Hematopoietic multipotent progenitor cell treated with erythropoietin and hydrocortisone succinate and interleukin-3 and kit ligand, for 4 days (in vitro differentiated cells): ENCODE measurements at places on chromosomes 12 and 14.

- no peak for DNase-seq
Observed at GRCh38 chr14:98908050-98908449, 363.9 kb downstream of the BCL11B start.

- no peak for DNase-seq
Observed at GRCh38 chr12:51890511-51891171, 2.7 kb downstream of the ANKRD33 start.

- DNase-seq, result peak; percentile 83
Observed at GRCh38 chr14:91418387-91419043, 895 bp upstream of the CCDC88C start.

DNA sequence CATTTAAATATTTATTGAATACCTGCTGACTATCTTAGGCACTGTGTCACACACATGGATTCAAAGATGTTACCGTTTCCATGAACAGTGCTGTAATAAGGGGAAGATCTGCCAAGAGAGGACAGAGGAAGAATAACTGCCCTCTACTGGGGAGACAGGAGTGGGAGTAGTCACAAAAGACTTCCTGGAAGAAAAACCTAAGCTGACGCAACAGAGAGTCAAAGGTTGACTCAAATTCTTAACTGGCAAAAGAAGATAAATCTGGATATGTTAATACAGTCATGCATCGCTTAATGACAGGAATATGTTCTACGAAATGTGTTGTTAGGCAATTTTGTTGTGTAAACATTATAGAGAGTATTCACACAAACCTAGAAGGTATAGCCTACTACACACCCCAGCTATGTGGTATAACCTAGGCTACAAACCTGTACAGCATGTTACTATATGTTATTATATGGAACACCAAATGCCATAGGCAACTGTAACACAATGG is 51.5 kb downstream of the DCAF5 start:
- DNase-seq, result peak; percentile 82

DNA sequence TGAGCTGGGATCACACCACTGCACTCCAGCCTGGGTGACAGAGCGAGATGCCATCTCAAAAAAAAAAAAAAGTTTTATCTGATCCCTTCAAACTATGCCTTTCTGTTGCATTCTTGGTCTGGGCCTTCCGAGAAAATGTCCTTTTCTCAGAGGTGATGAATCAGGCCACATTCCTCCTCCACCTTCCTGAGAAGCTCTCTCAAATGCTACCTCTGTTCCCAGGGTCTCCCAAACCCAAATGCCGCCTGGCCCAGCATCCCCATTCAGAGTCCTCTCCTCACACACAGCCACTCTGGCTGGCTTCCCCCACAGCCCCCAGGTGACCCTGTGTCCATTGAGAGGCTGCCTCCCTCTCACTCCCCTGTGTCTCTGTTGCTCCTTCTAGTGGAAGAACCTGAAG is 19.7 kb upstream of the TMED10 start:
- no peak for DNase-seq

GRCh38 chr14:85533023-85533860 is 3.3 kb downstream of the FLRT2 start:
- no peak for DNase-seq

GRCh38 chr12:28794211-28794610 is 354.9 kb upstream of the FAR2 start:
- no peak for DNase-seq

GRCh38 chr14:91511043-91511383 is 903 bp upstream of the PPP4R3A start:
- DNase-seq, result no peak

DNA sequence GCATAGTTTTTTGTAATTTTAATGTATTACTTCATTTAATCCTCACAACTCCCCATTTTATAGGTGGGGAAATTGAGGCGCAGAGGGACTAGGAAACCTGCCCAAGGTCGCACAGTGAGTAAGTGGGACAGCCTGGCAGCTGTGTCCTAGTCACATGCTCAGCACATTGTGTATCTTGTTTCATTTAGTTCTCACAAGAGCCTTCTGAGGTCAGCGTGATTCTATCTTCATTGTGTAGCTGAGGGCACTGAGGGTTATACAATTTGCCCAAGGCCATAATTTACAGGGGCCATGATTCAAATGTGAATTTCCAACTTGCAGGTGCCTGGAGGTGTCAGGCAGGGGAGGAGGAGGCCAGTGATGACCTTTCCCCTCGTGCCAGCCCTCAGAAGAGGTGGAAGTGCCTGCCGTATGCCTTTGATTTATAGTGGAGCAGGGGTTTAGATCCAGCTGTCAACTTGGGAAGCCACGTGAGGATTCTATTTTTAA is 30.3 kb upstream of the SMOC1 start:
- DNase-seq, result no peak

DNA sequence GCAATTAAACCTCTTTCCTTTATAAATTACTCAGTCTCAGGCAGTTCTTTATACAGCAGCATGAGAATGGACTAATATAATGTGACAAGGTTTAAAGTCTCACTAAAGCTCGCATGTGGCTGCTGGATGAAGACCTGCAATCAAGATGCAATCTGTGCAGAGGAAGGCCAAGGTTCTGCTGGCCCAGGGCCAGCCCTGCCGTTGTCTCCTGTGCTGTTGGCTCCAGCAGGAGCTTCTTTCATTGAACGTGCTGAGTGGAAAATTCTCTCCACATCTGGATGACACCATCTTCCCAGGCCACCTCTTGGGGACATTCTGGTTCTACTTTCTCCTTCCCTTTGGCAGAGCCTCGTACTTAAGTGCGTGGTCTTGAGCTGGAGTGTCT is 742.2 kb downstream of the VRK1 start:
- DNase-seq, result no peak

GRCh38 chr14:81435391-81436295 is 35.5 kb upstream of the STON2 start:
- peak; percentile 82 for DNase-seq

DNA sequence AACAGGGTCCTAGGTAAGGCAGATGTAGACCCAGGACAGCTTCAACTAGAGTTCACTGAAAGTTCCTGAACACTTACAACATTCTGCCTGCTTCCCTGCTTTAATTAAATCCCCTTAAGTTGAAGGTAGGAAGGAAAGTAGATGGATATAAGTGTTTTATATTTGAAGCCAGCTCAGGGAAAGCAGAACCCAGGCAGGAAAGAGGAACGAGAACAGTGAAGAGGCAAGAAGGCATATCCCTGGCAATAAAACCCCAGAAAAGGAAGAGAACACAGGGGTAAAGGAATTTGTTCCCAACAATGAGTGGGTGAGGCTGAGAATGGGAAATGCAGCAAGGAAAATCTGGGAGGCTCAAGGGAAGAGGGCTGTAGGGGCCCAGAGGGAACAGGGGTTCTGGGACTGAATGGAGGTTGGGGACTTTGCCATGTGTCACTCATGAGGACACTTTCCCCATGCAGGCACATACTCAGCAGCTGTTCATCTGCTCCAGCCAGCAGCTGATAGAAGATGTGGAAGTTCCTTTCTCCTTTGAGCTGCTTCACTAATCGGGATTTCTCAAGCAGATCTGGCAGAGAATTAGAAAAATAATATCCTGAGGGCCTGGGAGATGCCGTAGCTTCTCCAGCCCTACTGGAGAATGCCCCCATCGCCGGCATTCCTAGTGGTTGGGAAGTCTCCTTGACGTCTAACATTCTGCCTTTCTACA is 3.7 kb downstream of the MYO1A start:
- no peak for DNase-seq

DNA sequence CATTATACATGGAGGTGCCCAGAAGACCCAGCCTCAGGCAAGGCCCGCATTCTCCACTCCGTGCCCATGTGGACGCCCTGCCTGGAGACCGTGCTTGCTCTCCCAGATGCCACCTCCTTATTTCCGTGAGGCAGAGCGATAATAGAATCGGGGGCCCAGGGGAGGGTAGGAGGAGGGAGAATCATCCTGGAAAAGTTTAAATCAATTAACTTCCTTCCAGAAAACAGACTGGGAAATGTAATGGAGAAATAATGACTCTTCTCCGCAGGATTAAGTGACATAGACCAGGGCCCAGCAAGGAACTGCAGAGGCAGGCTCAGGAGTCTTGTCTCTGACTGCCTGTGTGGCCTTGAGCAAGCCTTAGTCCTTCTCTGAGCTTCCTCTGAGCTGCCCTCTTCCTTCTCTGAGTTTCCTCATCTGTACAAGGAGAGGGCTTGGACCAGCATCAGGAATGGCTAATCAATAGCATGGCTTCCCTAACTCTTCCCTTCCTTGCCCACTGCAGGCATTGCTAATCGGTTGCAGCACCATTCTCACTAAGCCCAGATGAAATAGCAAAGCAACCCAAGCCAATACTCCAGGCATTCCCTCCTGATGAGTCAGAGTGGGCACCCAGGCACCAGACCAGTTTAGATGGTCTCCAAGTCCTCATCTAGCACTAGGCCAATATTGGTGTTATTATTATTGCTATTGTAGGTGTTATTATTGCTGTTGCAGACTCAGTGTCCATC is 11.3 kb upstream of the FAM222A start:
- no peak for DNase-seq

DNA sequence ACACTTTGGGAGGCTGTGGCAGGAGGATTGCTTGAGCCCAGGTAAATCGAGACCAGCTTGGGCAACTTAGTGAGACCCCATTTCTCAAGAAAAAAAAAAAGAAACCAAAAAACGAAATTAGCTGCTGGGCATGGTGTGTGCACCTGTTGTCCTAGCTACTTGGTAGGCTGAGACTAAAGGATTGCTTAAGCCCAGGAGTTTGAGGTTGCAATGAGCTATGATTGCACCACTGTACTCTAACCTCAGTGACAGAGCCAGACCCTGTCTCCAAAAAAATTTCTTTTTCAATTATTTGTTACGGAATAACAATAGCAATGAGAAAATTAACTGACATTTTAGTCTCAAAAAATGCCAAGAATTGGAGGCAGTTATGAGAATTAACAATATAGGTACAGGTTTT is 128.0 kb downstream of the CCDC91 start:
- DNase-seq, result peak; percentile 12

- peak; percentile 71 for DNase-seq
Observed at GRCh38 chr14:95313707-95314106, 6.0 kb downstream of the CLMN start.

DNA sequence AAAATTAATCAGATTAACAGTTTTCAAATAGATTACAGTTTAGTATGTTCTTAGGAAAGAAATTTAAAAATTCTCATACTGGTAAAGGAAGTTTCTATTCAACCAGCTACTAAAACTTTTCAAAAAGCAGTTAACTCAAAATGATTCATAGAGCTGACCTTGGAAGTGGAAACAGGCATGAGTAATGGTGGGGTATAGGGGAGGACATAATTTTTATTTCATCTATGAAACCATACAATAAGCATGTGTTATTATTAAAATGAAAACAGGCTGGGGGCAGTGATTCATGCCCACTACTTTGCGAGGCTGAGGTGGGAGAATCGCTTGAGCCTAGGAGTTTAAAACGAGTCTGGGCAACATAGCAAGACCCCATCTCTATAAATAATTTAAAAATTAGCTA is 73.0 kb downstream of the DNAI7 start:
- DNase-seq, result no peak

DNA sequence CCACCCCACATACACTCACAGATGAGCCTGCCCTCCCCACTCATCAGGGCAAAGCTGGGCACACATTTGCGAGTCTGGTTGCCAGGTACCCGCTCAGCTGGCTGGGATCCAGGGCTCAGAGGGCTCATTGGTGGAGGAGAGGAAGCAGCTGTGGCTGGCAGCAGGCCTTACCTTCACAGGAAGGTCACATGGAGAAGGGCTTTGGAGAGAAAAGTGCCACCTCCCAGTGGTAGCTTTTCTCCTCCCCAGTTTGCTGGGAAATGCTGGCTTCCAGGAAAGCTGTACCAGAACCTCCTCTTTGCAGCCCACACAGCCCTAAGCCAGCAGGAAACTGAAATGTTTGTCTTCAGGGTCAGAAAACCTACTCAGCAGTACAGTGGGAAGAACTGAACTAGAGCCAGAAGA is 55.6 kb downstream of the LGMN start:
- DNase-seq, result peak; percentile 72

DNA sequence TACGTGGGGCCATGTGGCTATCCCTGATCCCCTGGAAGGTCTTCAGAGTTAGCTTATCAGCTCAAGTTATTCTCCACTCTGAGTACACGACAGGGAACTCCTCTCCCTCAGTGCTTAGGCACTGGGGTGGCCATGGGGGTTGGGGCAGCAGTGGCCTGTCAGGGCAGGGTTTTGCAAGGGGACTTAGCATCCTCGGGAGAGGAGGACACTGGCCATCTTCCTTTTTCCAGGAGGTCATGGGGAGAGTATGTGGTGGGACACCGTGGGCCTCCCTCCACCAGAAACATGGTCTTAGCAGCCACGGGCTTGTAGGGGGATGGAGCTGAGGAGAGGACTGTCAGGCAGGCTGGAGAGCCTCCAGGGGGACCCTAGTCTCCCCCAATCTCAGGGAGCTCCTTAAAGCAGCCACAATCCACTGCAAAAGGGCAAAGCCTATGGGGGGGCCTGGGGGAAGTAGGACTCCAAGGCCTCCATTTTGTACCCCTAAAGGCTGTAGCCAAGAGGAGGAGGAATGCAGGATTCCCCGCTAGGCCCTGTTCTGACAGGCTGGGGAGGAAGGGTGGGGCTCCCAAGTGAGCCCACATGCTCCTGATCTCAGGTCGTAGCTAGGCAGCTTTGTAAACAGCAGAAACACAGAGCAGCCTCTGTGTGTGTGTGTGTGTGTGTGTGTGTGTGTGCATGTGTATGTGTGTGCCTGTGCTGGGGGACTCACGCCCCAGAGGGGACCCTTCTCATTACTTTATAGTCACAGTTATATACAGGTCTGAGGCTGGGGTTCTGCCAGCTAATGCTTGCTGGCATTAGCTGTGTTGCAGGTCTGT is 36.6 kb downstream of the KRT80 start:
- peak; percentile 51 for DNase-seq

DNA sequence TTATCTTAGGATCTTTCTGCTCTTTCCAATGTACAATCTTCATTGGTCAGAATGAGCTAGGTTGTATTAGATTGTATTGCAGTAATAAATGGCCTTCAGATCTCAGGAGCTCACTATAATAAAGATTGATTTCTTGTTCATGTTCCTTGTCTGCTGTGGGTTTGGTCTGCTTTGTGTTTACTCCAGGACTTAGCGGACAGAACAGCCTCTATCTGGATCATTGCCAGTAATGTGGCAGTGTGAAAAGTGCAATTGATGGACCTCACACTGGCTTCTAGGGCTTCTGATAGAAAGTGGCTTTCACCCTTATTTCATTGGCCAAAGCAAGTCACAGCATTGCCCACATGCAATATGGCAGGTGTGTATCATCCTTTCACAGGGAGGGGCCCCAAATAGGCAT is 81.2 kb downstream of the BTG1 start:
- DNase-seq, result no peak
